ENCODE measurements at places on chromosomes 11 and 22.
A peak's percentile ranks its signal among the peaks of the same experiment; 100 is the strongest.

DNA sequence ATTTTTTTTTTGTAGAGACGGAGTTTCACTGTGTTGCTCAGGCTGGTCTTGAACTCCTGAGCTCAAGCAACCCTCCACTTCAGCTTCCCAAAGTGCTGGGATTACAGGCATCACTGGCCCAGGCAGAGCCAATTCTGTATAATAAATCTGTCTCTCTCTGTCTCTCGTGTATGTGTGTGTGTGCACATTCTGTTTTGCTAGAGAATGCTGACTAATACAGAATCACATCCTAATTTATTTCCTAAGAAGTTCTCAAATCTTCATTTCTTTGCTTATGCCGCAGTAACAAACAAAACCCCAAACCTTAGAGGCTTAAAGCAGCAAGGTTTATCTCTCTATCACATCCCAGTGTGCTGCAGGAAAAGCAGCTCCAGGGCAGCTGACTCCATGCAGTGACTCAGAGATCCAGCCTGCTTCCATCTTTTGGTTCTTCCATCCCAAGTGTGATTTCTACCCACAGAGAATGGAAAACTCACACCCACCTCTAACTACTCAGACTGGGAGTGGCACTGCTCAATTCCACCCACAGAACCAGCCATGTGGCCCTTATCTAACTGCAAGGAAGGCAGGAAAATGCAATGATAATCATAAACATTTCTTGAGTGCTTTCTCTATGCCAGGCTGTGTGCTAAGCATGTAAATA is 35.1 kb upstream of the LRRC10B start:
- peaks cover 2% of the 10 kb centered on the region for H3K4me1 ChIP-seq
- DNase-seq = no peak
- no peaks in the 10 kb centered on the region for H3K36me3 ChIP-seq
- H3K4me3 ChIP-seq = no peak overlapping the region
- H3K27me3 ChIP-seq = no peaks in the 10 kb centered on the region

DNA sequence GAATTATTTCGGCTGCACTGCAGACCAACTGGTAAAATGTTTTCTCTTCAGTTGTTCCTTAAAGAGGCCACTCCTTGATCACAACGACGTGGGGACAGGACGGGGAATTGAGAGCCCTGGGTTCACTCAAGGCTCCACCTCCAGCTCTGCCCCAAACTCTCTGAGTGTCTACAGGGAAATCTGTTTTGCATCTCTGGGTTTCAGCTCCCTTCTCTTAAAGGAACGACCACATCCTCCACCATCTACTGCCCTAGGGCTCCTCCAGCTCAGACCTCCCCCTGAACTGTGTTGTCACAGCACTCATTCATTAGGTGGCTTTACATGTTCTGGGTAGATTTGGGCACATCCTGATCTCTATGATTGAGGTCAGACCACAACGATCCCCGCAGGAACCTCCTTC is 5.1 kb upstream of the PPFIA1 start:
- no peak overlapping the region for H3K27ac ChIP-seq
- no peaks in the 10 kb centered on the region for H3K27me3 ChIP-seq
- DNase-seq = no peak
- H3K4me1 ChIP-seq = peaks cover 1% of the 10 kb centered on the region
- H3K36me3 ChIP-seq = no peaks in the 10 kb centered on the region

DNA sequence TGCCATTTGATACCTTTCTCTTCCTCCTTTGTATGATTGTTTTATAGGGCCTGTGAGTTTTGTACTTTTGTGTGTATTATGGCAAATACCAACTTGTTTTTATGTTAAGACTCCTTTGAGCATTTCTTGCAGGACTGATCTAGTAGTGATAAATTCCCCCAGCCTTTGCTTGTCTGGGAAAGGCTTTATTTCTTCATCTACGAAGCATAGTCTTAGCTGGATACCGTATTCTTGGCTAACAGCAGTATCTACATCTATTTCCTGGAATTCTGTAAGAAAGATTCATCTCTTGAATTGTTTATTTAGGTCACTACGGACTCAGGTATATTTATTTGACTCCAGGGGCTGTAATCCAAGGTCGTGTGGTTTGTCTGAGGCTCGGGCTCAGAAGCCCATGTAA is 6.0 kb upstream of the NDUFS8 start:
- no peaks in the 10 kb centered on the region for H3K27me3 ChIP-seq
- no peak overlapping the region for H3K27ac ChIP-seq
- H3K4me1 ChIP-seq = no peaks in the 10 kb centered on the region
- no peak overlapping the region for H3K4me3 ChIP-seq
- no peaks in the 10 kb centered on the region for H3K36me3 ChIP-seq
- DNase-seq = no peak

- no peak overlapping the region for H3K27ac ChIP-seq
- H3K36me3 ChIP-seq = no peaks in the 10 kb centered on the region
- H3K27me3 ChIP-seq = no peaks in the 10 kb centered on the region
- DNase-seq = no peak
- no peak overlapping the region for H3K4me3 ChIP-seq
Measured at GRCh38 chr11:19915808-19916207, 203.2 kb downstream of the NAV2 start.

- no peak for DNase-seq
- peak overlapping the region; percentile 36 for H3K4me3 ChIP-seq
- peaks cover 85% of the 10 kb centered on the region for H3K27me3 ChIP-seq
- H3K4me1 ChIP-seq = peaks cover 1% of the 10 kb centered on the region
- H3K36me3 ChIP-seq = no peaks in the 10 kb centered on the region
Measured at GRCh38 chr11:122977470-122978298, 4.0 kb downstream of the BSX start.

- H3K27ac ChIP-seq = no peak overlapping the region
- H3K4me1 ChIP-seq = no peaks in the 10 kb centered on the region
- no peaks in the 10 kb centered on the region for H3K27me3 ChIP-seq
- no peak overlapping the region for H3K4me3 ChIP-seq
- no peaks in the 10 kb centered on the region for H3K36me3 ChIP-seq
Measured at GRCh38 chr11:36268337-36268985, 20.8 kb downstream of the COMMD9 start.

DNA sequence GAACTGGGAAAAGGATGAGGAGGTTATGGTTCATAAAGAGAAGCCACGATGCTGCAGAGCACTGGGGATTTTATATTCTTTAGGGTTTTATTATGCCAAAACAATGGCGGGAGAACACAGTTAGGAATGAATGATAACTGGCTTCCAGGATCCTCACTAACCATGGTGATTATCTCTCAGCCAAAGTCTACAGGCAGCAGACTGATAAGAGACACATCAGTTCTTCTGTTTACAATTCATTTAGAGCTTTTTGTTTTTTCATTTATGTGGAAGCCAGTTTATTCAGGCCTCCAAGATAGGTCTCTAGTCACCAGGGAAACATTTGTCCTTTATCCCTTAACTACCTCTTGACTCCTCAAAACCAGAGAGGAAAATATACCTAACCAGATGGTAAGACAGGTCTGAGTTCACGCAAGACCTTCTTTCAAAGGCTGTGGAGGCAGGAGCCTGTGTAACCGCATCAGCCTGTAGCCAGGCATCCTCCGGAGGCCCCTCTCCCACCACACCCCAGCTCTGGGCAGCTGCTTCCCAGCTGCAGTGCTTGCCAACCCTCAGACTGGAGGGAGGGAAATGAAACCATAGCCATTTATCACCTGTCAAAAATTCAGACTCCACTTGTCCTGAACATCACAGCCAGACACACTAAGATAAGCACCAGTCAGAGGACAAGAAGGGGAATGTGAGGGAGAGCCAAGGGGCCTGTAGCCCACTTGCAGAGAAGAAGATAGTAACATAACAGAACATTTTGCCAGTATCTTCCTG is 57.2 kb upstream of the FAM181B start:
- no peaks in the 10 kb centered on the region for H3K36me3 ChIP-seq
- H3K4me1 ChIP-seq = no peaks in the 10 kb centered on the region
- H3K27me3 ChIP-seq = no peaks in the 10 kb centered on the region
- no peak overlapping the region for H3K27ac ChIP-seq

GRCh38 chr22:24961217-24961844 is 8.8 kb downstream of the KIAA1671 start:
- no peaks in the 10 kb centered on the region for H3K27me3 ChIP-seq
- no peak overlapping the region for H3K27ac ChIP-seq
- no peak for DNase-seq
- no peak overlapping the region for H3K4me3 ChIP-seq
- no peaks in the 10 kb centered on the region for H3K36me3 ChIP-seq

- no peak overlapping the region for H3K4me3 ChIP-seq
- H3K4me1 ChIP-seq = peaks cover 11% of the 10 kb centered on the region
- no peak for DNase-seq
- H3K36me3 ChIP-seq = no peaks in the 10 kb centered on the region
- H3K27me3 ChIP-seq = no peaks in the 10 kb centered on the region
- no peak overlapping the region for H3K27ac ChIP-seq
Measured at GRCh38 chr11:69125861-69126260, 29.9 kb upstream of the SMIM38 start.

- no peaks in the 10 kb centered on the region for H3K27me3 ChIP-seq
- no peak overlapping the region for H3K4me3 ChIP-seq
- no peaks in the 10 kb centered on the region for H3K4me1 ChIP-seq
Measured at GRCh38 chr22:37137131-37137530, 12.6 kb downstream of the IL2RB start.

DNA sequence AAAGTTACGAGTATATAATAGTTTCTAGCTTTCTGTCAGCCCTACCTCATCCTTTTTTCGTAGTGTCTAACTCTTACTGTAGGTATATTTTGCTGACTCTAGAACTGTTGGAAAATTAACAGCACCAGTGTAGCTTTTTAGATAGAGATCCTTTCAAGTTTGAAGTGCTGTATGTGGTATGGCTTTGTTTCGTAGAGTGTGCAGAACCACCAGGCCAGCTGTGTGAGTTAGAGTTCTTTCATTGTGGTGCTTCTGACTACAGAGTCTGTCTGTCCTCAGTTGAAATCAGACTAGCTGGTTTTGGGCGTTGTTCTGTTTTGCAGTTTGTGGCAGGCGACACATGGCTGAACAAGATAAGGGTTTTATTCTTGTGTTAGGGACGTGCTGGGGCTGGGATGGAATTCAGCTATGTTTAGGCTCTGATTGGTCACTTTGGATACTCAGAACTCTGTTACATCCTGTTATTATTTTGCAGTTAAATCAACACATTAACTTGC is 3.2 kb downstream of the ARHGEF12 start:
- no peak overlapping the region for H3K4me3 ChIP-seq
- no peak for DNase-seq
- H3K4me1 ChIP-seq = peaks cover 2% of the 10 kb centered on the region
- no peaks in the 10 kb centered on the region for H3K27me3 ChIP-seq
